Stimulated activated CD4-positive, alpha-beta T cell treated with anti-CD3 and anti-CD28 coated beads, Interleukin-1b, Interleukin-23, amount 100 ng/mL, for 1 hour (primary cell): ENCODE measurements at places on chromosomes 2 and 18.

DNA sequence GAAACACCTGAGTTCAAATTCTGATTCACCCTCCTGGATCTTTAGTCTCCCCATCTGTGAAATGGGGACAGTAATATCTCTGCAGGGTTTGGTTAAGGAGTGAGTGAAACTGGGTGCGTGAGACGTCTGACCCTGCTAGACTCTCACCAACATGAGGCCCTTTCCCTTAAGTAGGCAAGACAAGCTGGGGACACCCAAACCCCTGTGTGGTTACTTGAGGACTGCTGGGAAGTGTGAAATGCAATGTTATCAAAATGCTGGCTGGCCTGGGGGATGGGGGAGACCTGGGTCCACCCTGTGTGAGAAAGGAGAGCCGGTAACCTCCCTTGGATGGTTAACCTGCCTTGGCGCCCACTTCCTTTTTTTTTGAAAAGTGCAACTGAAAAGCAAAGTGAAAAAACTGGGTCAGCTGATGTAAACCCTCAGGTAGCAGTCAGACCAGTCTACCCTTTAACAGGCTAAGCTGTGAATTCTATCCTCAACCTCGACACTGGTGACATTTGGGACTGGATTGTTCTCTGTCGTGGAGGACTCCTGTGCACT, 82.3 kb downstream of the INPP5D start:
- DNase-seq = no peak

DNA sequence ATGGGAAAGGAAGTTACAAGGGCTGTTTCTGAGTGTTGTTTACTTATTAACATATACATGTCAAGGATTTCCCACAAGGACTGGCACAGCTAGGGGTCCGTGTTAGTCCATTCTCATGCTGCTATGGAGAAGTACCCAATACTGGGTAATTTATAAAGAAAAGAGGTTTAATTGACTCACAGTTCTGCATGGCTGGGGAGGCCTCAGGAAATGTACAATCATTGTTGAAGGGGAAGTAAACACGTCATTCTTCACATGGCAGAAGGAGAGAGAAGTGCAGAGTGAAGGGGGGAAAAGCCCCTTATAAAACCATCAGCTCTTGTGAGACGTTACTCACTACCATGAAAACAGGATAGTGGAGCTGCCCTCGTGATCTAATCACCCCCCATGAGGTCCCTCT, 128.9 kb upstream of the CELF4 start:
- no peak for DNase-seq

DNA sequence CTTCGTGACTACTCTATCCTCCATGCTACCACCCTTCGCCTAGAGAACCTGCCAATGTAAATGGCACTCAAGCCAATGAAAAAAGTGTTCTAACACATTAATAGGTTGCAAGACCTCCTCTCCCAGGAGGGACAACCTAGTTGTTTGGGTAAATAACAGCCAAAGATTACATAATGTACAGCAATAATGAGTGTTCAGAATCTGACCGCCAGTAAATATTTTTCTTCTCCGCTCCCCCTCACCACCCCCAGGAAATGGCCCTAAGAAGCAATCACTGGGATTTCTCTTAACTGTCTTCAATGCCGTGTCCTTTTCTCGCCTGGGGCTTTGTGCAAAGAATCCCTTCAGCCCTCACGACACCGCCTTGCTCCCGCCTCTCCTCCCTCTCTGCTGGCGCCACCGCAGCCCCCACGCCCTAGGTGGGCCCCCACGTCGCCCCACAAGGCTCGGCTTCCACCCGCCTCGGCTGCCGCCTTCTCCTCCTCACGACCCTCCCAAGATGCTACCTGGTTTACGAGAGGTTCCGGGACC, 458 bp downstream of the HYCC2 start:
- no peak for DNase-seq

GRCh38 chr2:218853766-218854165, 5.8 kb upstream of the WNT6 start:
- no peak for DNase-seq

DNA sequence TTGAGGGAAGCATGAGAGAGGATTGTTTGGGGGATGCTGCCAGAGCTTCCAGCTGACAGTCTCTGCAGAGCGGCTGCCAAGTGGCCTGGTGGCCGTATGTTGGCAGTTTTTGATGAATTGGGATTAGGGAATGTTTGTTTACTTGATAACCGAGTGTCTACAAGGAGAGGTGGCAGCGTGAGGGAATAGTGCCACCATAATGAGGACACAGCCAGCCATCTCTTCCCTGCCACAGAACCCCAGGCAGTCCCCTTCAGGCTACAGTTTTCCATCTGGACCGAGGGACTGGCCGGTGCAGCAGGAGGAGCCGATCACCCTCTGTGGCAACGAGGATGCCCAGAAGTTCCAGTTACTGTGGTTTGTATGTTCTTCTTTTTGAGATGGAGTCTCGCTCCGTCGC, 55.2 kb downstream of the TRAPPC12 start:
- DNase-seq = no peak

- DNase-seq = no peak
Measured at GRCh38 chr2:241750076-241750840, 15.8 kb downstream of the D2HGDH start.

DNA sequence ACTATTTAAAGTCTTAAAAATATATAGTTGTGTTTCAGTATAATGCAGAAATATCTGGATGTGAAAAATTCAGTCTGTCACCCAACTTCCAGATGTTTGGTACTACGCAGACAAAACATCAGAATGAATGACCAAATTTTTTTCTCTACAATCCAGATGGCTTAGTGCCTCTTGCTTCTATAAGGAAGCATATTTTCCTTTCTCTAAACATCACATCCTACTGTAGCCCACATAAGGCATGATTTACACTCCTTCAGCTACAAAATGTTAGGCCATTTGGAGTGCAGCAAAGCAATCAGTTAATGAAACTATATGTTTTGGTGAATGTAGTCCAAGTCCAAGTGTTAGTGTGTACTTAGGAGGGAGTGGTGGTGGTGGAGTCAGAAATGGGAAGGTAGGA, 162.9 kb upstream of the SIX2 start:
- no peak for DNase-seq

DNA sequence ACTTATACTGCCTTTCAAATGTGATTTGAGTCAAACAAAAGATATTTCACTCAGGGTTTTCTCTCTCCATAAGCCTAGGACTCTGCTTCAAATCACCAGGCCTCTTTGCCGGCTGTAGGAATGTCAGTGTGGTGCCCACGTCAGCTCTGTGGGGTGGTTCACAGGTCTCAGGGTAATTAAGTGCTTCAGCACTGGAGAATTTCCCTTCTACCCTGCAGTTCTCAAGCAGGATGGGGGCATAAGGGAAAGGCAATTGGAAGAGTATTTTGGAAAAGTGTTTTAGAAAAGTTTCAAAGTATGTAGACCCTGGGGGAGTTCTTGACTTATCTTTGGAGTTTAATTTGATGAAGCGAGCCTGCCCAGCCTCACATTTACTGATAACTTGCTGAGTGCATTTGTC, 9.6 kb downstream of the CNGA3 start:
- DNase-seq = no peak

DNA sequence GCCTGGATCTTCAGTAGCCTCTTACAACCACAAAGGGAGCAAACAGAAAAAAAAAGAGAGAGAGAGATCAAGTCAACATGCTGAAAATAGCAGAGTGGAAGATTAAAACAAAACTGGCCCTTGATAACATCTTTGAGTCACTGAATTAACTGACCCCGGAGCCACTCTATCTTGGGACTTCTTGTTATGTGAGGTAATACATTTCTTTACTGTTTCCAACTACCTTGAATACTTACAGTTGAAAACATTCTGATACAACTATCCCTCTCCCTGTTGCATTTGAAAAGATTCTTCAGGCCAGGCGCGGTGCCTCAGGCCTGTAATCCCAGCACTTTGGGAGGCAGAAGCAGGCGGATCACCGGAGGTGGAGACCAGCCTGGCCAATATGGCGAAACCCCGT, 208.1 kb downstream of the MEMO1 start:
- DNase-seq = no peak

GRCh38 chr2:80302314-80303005, 2.1 kb downstream of the LRRTM1 start:
- no peak for DNase-seq

GRCh38 chr2:37344453-37345361, at the start of gene QPCT:
Gene QPCT (plus strand): TSS chr2:37344630. CDS start chr2:37344732, 102 bp downstream.
- DNase-seq = peak; percentile 45

DNA sequence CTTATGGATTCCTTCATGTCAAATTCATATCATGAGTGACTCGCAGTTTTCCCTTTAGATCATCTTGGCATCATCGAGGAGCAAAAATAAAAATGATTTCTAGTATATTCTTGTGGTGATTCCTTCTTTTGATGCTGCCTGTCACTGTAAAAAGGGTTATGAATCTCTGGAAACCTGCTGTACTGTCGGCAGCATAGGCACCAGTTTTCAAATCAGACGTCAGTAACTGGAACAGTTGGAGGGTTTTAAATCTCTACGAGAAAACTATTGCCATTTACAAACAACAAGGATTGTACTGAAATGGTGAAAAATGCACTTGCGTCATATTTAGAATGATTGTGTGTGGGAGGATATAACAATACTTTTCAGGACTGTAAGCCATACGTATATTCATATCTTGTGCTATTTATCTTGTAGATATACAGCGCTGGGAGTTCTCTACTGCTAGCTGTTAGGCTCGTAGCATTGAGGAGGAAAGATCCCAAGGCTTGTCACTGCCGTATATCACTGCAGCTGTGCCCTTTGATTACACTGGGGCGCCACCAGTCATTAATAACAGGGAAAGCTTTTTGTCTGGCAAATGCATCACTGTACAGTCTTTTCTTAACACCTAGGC, 320.7 kb downstream of the MTX2 start:
- no peak for DNase-seq

DNA sequence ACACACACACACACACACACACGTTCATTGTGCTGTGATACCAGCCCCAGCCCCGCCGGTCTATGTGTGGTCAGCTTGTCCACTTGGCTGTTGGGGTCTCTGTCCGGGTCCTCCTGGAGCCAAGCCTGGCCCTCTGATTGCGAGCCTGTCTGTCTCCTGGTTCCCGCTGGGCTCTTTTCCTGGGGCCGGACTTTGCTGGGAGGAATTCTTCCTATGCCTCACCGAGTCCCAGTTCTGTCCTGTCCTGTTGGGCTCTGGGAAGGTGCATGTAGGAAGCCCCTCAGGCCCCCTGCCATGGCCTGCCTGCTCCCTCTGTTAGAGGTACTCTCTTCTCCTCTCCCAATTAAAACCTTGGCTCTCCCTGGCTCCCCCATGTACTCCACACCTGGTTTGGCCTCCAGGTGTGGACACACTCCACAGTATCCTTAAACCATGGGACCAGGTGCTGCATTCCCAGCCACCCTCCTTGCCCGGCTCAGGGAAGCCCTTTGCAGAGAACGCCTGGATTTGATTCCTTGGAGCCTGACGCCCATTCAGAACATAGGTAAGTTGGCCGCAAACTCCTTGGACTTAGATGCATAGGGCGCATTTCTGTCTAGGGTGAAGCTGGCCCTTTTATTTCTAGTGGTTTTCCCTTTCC, 42.3 kb downstream of the CABLES1 start:
- DNase-seq = no peak

- DNase-seq = no peak
Measured at GRCh38 chr2:209933499-209934483, 68.6 kb upstream of the RPE start.

- DNase-seq = no peak
Measured at GRCh38 chr2:175523001-175523400, 341.5 kb upstream of the ATP5MC3 start.

- DNase-seq = no peak
Measured at GRCh38 chr18:26298107-26298506, 71.9 kb downstream of the TAF4B start.

DNA sequence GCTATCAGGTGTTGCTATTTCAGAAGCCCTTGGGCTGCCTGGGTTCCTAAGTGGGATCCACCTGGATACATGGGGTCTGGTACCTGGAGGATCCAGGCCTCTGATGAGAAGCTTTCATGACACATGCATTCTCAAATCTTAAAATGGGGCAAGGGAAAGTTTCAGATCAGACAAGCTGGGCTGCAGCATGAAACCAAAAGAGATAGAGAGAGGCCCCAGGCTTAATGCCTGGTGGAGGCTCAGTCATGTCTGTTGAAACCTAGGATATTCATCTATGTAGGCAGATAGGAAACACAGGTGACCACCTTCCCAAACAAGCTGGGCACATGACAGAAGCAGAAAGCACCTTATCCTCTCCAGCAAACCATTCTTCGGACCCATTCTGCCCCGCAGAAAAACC, 18.8 kb upstream of the PLB1 start:
- DNase-seq = no peak

GRCh38 chr2:101310834-101311695, 2.6 kb upstream of the RNF149 start:
- DNase-seq = no peak

DNA sequence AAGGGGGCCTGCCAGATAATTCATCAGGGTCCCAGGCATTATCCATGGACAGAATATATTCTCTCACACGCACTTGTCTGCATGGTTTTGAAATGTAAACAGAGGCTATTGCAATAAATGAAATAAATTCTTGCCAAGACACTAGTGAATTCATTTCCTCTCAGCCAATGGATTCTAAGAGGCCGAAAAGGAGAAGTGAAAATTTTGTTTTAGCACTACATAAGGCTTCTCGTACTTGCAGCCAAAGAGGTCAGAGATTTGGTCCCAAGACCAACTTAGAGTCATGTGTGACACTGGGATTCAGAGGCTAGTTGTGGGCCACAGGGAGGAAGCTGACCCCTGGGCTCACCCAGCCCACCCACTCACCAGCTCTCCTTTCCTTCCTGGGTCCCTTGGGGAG, 184.1 kb upstream of the GLI2 start:
- DNase-seq = no peak

GRCh38 chr2:70956141-70956540, 20.4 kb downstream of the ATP6V1B1 start:
- DNase-seq = no peak

GRCh38 chr2:127201452-127201851, 18.6 kb downstream of the CYP27C1 start:
- no peak for DNase-seq

DNA sequence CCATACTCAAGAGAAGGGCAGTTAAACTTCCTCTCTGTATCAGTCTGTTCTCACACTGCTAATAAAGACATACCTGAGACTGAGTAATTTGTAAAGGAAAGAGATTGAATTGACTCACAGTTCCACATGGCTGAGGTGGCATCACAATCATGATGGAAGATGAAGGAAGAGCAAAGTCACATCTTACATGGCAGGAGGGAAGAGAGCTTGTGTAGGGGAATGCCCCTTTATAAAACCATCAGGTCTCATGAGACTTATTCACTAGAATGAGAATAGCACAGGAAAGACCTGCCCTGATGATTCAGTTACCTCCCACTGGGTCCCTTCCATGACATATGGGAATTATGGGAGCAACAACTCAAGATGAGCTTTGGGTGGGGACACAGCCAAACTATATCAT, 1.4 kb upstream of the IL36B start:
- no peak for DNase-seq
